ENCODE measurements at places on chromosomes 5 and 9. TPM values are rescaled to one million over a fixed set of nuclear protein-coding genes. Genes with fewer than 3 reads are reported as not detected.

Gene TICAM2
- 8.4 TPM for polyA plus RNA-seq

GRCh38 chr5:117701062-117701461 is 1126.4 kb upstream of the SEMA6A start:
- DNase-seq = no peak

DNA sequence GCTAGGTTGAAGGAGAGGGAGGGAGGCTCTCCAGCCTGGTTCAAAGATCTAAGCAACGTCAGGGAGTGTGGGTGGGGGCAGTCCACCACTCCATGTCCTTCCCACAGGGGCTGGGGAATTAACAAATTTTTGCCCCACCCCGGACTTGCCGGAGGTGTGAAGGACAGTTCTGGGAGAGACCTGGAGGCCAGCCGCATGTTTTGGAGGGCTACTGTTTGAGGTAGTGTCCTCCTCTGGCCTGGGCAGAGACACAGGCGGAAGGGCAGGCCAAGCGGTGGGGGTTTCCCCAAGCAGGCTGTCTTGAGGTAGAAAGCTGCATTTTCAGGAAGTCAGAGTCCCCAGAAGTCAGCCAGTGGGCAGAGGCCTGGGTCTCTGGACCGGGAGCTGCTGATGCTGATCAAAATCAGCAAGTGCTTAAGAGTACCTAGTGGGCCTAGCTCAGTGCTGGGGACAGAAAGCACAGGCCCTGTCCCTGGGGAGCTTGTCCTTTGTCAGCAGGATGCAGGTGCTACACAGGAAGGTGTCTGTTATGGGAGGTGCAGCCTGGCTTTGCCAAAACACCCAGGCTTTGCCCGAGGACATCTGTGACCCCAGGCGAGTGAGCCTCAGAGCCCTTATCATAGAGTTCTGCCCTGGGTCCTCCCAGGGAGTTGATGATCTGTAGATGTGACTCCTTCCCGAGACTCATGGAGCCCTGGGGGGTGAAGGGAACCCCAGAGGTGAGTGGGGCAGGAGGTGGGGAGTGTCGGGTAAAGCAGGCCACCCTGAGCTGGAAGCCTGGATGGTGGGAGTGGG is 18.5 kb downstream of the JADE2 start:
- no peak for DNase-seq

DNA sequence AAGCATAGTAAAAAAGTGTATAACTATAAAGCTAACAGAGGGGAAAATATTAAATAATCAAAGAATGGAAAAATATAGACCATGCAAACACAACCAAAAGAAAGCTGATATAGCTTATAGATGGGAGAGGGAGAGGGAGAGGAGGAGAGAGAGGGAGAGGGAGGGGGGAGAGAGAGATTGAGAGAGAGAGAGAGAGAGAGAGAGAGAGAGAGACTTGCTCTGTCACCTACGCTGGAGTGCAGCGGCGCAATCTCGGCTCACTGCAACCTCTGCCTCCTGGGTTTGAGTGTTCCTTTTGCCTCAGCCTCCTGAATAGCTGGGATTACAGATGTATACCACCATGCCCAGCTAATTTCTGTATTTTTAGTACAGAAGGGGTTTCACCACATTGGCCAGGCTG is 110.6 kb downstream of the RAPGEF6 start:
- no peak for DNase-seq

DNA sequence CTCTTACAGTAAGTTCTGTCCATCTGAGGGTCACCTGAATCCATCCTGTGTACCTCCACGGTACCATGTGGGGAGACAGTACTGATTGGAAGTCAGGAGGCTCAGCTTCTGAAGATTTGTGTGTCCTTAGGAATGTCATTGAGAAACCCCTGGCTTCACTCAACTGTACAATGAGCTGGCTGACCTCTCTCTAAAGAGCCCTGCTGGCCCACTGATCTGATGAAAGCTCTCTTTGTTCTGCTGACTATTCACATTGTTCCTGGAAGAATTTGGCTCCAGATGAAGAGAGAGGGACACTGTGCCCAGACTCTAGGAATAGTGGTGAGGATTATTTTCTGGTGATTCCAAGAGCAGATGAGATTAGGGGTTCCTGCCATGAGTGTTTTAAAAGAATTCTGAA is 141.2 kb downstream of the LURAP1L start:
- no peak for DNase-seq

DNA sequence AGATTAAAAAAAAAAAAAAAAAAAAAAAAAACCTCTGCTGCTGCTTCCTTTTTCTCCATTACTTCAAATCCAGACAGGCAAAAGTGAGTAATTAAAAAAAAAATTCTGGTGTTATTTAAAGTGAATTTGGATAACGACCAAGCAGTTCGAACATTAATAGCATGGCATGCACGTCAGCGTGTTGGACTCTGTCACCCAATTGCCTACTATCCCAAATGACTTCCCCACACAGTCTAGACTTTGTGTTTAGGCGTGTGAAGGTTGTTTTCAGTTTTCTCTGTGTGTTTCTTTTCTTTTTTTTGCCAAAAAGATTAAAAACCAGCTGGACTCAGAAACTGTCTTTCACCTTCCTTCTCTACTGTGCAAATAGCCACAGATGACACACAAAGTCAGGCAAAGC is 321.4 kb downstream of the MSX2 start:
- DNase-seq = no peak

All from muscle of arm (tissue), 14 donors.